ENCODE measurements at places on chromosomes 16 and 17. TPM values are rescaled to one million over a fixed set of nuclear protein-coding genes. Genes with fewer than 3 reads are reported as not detected.

DNA sequence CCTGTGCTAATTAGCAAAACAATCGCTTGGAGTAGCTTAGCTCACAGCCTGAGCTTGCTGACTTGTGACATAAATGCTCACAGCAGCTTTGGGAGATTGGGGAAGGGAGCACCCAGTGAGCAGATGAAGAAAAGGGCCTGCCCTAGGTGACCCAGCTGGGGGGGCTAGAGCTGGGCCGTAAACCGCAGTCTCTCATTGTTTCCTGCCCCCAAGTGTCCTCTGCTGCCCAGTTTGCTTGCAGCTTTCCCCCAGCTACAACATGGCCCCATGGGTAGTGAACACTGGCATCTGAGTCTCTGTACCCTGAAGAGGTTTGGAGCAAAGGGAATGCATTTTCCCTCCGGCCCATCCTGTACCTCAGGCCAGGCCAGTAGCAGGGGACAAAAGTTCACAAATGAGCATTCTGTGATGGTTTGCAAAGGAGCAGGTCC lies 349.4 kb downstream of the SLC39A11 start:
- no peak for DNase-seq

DNA sequence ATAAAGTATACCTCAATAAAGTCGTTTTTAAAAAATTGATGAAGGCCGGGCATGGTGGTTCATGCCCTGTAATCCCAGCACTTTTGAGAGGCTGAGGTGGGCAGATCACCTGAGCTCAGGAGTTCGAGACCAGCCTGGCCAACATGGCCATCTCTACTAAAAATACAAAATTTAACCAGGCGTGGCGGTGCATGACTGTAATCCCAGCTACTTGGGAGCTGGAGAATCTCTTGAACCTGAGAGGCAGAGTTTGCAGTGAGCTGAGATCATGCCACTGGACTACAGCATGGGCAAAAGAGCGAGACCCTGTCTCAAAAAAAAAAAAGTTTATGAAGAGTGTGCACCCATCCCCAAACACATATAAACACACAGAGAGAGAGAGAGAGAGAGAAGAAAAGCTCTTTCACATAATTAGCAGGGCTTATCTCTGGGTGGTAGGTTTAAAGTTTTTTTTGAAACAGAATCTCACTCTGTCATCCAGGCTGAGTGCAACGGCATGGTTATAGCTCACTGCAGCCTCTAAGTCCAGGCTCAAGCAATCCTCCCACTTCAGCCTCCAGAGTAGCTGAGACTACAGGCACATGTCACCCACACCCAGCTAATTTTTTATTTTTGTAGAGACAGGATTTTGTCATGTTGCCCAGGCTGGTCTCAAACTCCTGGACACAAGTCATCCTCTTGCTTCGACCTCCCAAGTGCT lies 3.0 kb downstream of the SREBF1 start:
- DNase-seq = no peak

DNA sequence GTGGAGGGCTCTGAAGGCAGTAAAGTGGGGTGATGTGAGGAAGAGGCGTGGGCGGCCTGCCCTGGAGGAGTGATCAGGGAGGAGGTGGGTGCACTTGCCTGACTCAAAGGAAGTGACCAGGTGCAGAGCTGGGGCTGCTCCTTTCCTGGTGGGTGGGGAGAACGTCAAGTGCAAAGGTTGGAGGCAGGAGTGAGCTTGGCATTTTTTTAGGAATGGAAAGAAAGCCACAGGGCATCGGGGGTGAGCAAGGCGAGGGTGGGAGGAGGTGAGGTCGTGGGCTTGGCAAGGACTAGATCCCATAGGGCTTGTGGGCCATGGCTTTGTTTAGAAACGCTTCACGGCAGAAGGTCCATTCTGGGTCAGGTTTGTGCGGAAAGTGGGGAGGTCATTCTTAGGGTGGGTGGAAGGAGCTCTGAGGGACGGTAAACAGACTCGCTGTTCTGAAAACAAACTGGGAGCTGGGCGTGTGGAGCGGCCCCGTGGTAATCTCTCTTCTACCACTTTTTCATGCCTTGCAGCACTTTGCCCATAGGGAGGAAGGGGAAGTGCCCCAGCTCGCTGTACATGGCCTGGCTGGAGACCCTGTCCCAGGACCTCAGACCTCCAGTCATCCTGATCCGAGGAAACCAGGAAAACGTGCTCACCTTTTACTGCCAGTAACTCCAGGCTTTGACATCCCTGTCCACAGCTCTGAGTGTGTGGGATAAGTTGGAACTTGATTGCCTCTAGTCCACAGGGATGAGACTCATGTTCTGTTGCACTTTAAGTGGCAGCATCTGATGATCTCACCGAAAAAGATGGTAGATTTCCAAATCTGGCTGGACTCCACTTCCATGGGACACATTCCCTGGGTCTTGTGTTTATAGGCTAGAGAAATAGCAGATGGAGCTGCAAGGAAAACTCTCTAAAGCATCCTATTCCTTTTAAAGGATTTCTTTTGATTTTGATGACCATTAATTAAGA lies 18.9 kb upstream of the HERPUD1 start:
- no peak for DNase-seq

DNA sequence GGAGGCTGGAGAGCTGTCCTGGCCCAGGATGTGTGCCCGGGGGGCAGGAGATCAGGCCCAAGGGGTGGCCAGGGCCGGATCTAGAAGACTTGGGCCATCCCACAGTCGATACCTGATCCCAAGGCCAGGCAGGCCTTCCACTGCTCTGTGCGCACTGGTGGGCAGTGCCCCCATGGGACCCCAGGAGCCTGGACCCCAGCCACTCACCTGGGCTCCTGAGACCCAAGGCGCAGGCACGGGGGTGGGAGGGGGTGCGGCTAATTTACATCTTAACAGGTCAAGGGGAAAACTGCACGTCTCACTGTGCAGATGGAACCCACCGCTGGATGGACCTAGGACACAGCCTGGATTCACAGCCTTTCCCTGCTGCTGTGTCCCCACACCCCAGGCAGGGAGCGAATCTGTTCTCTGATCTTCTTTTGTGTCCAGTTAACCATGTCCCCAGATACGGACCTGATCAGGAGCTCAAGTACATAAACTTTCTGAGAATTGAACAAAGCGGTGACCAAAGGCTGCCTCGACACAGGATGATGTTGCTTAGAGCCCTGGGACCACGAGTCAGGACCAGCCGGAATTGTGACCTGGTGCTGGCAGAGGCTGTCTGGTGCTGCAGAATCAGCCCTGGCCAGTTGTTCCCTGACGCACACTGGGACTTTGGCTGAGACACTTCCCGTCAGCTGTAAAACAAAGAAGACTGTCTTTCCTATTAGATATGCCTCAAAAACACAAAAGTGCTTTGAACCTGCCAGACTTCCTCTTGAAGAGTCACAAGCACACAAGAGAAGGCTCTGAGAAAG lies 60.6 kb downstream of the TNFRSF13B start:
- no peak for DNase-seq

Gene ENPP7
- total RNA-seq = 0.13 TPM

DNA sequence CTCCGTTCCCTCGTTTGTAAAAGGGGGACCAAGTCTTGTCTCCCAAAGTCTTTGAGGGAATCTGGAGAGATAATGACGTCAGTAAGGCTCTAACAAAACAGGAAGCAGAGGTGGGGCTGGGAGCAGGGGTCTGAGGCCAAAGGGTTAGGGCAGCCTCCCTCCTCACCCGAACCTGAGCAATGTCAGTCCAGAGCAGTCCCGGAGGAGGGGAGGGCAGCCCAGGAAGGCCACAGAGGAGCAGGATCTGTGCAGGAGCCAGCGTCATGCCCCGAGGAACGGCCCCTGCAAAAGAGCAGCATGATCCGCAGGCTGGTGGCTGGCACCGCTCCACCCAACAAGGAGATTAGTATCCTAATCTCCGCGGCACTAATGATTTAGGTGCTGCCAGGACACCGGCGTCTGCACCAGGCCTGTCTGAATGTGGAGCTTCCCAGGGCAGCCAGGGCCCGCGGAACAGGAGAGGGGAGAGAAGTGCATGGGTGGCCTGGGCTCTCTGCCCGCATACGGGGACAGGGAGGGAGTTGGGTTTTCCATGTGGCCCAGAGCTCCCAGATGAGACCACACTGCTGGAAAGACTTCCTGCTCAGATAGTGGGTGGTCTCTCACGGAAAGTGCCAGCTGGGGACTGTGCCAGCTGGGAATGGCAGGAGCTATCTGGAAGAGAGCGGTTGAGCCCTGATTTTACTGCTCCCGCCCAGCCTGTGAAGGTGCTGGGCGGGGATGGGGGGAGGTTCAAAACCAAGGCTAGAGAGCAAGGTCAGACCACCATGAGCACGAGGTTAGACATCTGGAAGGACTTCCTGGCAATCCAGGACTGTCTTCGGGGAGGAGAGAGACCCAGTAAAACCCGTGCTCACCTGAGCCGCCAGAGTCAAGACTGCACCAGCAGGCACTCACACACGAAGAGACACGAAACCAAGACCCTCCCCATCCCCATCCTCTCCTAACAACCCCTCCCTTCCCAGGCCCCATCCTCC lies 11.0 kb upstream of the KRT17 start:
- no peak for DNase-seq

GRCh38 chr17:1598399-1599095 lies 30.1 kb downstream of the SLC43A2 start:
- DNase-seq = no peak

DNA sequence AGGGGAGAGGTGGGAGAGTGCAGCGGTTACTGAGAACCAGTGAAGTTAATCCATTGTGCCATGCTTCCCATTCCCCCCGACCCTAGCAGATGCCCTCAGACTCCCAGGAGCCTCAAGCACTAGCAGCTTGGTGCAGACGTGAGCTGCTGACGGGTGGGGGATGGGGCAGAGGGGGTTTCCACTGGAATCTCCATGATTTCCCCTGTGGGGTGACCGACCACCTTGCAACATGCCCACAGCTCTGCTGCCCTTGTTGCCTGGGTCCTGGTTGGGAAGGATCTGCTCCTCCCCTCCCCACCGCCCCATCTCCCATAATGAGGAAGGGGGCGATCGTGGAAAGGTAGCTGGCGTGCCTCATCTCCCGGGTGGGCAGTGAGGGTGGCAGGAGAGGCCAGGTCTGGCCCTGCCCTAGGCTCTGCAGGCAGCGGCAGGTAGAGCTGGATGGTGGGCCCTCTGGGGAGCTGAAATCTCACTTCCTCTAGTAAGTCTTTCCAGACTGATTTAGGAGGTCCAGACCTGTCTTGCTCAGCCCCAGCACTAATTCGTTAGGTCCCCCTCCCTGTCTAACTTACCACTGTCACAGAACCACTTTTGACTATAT lies 9.6 kb downstream of the FLOT2 start:
- DNase-seq = no peak

- no peak for DNase-seq
These were observed 142.5 kb downstream of the IRX3 start for GRCh38 chr16:54143934-54144571.

Gene SLC16A3
- total RNA-seq = 257 TPM

Gene TP53TG3B
- total RNA-seq = not detected

Gene SLC9A5
- 4.1 TPM for total RNA-seq

DNA sequence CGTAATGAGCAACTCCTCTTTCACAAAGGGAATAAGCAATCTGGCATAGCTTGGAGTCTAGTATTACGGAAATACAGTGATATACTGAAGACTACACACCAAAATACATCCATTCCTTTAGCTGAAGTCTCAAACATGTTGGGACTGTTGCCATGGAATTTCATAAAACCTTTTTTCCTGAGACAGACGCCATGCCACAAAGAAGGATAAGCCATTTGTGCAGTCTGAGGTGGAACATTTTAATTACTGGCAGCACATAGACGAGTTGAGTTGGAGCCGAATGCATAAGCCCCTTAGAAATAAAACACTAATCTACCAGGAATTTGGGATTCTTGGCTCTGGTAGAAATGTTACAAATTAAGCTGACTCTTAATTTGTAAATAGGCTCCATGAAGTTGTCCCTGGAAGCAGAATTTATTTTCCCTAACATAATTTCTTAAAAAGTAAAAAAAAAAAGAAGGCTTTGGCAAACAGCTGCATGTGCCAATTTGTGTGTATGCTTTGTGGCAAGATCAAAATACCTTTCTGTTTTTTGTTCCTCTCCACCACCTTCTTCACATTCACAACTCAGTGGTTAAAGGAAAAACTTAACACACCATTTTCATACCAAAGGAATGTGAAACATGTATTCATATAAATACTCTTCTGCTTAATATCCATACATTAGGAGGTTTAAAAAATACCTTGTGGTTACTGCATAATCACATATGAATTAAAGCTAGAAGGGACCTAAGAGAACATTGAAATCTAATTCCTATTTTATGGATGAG lies 25.5 kb downstream of the GRB7 start:
- no peak for DNase-seq

- no peak for DNase-seq
These were observed 394.5 kb downstream of the XYLT1 start for GRCh38 chr16:17076092-17076754.

- peak; percentile 74 for DNase-seq
These were observed 36.0 kb downstream of the PGS1 start for GRCh38 chr17:78414178-78415162.

Gene SPEM1
- not detected for total RNA-seq

DNA sequence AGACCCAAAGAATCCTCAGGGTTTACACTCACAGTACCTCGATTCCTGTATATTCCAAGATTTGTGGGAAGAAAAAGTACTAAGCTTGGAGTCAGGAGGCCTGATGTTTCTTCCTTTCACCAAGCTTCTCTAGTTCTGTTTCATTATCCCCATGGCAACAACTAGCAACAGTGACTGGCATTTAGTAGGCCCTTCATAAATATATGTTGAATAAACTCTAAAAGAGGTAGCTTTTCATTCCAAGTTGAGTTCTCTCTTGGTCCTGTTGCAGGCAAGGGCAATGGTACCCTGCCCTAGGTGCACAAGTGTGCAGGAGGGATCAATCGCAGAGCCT lies 527 bp upstream of the UBE2Z start:
- no peak for DNase-seq

Gene EVPLL
- not detected for total RNA-seq

GRCh38 chr16:31364421-31364820 lies 9.4 kb downstream of the ITGAX start:
- no peak for DNase-seq

- DNase-seq = no peak
These were observed 55.7 kb upstream of the MRTFB start for GRCh38 chr16:14015461-14015860.

GRCh38 chr16:89135971-89136765 lies 35.4 kb upstream of the CDH15 start:
- DNase-seq = no peak

GRCh38 chr17:32931686-32932085 lies 3.7 kb downstream of the TMEM98 start:
- no peak for DNase-seq

- DNase-seq = peak; percentile 96
These were observed 14.8 kb downstream of the TRARG1 start for GRCh38 chr17:1294157-1294717.

Gene NXPH3
- not detected for total RNA-seq

Gene RBL2
- total RNA-seq = 137 TPM

- DNase-seq = no peak
These were observed at the start of gene PCGF2 for GRCh38 chr17:38748149-38748891. TSS of gene PCGF2 (minus strand) at chr17:38748336. CDS start at chr17:38740402, 7,934 bp downstream.

Measured in activated CD8-positive, alpha-beta T cell treated with anti-CD3 and anti-CD28 coated beads, Interleukin-2, amount 10 ng/mL, durations not matched to agents 7 days and 5 days (primary cell).